ENCODE measurements at places on chromosomes 5 and 9.

DNA sequence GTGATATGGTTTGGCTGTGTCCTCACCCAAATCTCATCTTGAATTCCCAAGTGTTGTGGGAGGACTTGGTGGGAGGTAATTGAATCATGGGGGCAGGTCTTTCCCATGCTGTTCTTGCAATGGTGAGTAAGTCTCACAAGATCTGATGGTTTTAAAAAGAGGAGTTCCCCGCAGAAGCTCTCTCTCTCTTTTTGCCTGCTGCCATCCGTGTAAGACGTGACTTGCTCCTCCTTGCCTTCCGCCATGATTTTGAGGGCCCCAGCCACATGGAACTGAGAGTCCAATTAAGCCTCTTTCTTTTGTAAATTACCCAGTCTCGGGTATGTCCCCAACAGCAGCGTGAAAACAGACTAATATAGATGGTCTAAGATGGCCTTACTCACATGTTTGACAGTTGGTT lies 210.1 kb downstream of the FBXL17 start:
- DNase-seq: no peak

- DNase-seq: no peak
Observed at GRCh38 chr9:127389381-127390247, 7.4 kb upstream of the SLC2A8 start.

DNA sequence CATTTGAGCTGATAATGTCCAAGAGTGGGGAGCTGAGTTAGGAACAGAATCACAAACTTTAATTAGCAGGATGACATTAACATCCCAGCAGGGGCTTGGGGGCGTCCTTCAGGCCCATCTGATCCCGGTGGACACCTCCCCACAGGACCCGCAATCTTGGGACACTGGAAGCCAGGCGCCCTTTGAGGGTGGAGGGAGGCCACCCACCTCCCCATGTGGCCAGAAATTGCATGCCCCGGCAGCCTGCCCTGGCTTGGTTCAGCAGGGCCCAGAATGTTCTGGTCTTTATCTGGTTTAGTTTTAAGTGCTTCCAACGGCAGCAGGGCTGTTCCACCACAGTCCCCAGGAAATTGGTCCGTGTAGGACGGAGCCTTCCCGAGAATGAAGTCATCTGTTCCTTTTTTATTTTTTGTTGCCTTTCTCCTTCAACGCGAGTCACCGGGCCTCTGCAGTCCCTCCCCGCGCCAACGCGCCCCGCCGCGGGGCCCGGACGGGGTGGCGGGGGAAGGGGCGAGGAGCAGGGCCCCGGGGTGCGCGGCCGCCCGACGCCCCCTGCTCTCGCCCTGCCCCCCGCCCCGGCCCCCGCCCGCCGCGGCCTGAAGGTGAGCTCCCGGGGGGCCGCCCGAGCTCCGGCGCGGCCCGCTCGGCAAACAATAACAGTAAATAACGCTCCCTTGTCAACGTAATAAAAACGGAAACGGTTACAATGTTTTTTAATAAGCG lies 207.9 kb downstream of the C9orf50 start:
- DNase-seq: peak; percentile 60

GRCh38 chr5:77599679-77600078 lies 38.8 kb downstream of the OTP start:
- DNase-seq: no peak

DNA sequence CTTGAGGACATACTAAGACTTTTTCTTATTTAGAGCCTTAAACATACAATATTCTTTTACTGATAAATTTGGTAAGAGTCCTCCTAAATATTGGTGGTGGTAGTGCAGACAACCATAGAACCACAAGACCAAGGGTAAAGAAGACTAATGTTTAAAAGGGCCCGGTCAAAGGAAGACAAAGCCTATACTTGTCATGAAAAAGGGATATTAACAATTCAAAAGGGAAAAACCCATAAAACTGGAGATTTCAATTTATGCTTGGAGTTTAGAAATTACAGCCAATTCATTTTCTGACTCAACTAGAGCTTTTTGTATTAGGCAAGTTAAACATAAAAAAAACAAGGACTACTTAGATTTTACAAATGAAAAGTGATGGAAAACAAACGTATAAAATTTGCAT lies 24.4 kb downstream of the FEM1C start:
- no peak for DNase-seq

DNA sequence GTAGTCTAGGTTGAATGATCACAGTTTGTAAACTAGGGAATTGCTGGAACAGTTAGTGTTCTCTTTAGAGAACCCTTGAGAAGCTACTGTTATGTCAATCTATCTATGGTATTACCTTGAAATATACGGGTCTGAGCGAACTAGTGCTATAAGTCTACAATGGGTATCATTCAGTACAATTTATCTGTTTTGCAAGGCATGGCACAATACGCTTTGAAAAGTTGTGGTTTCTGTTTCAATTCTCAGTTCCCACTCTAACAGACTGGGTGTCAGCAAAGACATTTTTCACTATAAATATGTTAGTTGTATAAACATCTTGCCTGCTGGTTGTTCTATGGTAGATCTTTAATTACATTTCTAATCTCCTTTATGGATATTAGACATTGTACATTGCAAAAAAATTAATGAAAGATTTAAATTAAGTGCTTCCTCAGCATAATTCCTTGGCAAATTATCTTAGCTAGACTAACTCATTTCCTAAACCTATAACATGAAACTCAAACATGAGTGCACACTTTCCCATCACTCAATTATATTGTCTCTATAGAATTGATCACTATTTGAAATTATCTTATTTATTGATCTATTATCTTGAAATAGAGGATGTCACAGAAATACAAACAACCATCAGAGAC lies 24.9 kb upstream of the SLCO6A1 start:
- DNase-seq: no peak

DNA sequence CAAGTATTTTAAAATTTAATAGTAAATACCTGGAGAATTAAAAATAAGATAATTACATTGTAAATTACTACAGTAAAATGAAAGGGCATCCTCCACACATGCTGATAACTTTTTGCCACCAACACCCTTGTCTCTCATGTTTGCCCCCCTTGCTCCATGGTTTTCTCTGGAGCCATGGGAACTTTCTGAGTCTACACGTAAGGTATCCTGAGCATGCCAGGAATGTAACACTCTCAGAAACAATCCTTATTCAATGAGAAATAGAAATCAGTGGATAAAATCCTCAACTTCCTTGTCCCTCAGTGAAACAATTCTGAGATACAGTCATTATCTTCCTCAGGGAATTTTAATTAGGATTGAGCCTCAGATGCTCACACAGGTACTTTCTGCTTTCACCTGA lies 108.9 kb downstream of the IZUMO3 start:
- peak; percentile 78 for DNase-seq

- DNase-seq: peak; percentile 37
Observed at GRCh38 chr5:64229163-64229774, 63.6 kb downstream of the RNF180 start.

GRCh38 chr5:118310401-118310800 lies 677.9 kb downstream of the DTWD2 start:
- DNase-seq: no peak

- peak; percentile 30 for DNase-seq
Observed at GRCh38 chr5:80656425-80656824, 1.6 kb upstream of the DHFR start.

DNA sequence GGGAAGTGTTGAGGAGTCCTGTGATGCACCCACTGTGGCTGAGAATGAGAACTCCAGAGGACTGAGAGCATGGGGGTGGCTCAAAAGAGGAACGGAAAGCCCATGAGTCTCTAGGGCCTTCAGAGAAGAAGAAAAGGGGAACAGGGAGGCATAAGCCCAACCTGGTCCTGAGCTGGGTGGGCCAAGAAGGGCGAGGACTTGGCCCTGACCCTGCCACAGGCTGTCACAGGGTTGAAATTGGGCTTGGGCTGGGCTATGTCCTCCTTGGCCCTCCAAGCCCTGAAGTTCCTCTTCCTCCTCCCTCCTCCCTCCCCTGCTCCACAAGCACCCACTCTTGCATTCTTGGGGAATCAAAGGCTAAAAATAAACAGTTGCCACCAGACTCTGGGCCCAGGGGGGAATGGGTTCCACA lies 49.3 kb upstream of the PPARGC1B start:
- no peak for DNase-seq

- DNase-seq: no peak
Observed at GRCh38 chr5:157233515-157233914, 32.4 kb upstream of the CYFIP2 start.

DNA sequence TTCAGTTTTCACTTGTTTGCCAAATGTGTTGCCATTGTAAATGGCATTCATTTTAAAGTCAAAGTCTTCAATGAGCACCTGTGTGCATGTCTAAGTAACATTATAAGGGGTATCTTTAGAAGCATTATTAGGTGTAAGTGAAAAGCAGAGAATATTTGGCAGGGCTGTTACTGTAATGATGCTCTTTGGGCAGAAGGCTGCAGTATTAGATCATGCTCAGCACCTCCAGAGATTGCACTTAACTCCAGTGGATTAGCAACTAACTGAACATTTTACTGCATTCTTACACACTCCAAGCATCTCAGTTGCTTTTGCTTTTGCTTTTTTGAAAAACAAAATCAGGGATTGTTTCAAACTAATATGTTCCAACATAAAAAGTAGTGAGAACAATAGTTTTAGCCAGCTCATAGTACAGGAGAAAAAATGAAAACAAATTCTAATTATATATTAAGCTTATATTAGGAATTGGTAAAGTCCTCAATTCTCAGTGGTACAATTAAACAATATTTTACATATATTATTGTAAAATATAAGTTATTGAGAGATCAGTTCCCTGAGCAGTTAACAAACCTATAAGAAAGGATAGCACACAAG lies 1740.9 kb upstream of the CDH9 start:
- DNase-seq: peak; percentile 35

- peak; percentile 67 for DNase-seq
Observed at GRCh38 chr9:136631038-136632000, 31.4 kb upstream of the EGFL7 start.

DNA sequence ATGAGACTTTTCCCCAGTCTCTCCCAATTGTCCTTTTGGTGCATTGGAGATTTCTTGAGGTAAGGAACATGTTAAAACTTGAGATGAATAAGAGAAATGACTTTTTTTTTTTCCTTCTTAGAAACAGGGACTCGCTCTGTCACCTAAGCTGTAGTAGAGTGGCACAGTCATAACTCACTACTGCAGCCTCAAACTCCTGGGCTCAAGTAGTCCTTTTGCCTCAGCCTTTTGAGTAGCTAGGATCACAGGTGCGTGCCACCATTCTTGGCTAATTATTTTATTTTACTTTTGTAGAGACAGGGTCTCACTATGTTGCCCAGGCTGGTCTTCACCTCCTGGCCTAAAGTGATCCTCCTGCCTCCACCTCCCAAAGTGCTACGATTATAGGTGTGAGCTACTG lies 25.9 kb downstream of the CDC42SE2 start:
- DNase-seq: no peak

DNA sequence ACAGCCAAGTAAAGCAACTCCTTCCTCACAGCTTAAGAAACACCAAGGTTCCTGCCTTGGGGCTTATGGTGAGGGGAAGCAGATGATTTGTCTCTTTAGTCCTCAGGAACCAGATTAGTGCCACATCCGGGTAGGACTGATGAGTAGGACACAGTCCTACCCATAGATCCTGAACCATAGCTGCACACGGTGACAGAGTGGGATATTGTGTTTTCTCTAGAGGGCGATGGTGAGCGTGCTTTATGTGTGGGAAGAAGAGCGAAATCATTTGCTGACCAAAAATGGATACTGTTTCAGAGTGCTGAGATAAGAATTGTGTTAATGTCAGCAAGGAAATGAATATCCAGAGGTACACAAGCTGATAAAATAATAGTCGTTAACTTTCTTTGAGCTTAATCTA lies 209.0 kb upstream of the FBXL7 start:
- DNase-seq: no peak

DNA sequence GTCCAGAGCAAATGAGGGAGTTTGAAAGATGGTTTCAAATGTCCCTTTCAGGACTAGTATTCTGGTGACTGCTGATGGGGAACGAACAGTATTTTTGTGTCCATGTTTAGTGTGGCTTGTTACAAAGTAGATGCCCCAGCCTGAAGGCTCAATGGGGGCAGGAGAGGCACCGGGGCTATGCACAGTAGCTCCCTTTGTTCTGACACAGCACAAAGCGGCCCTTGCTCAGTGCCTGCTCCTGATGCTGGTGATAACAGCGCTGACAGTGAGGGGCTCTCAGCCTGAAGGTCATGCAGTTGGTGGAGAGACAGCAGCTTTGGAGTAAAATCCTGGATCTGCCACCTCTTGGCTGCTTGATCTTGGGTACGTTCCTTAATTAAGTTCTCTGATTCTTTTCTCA lies 188.9 kb downstream of the SLIT3 start:
- no peak for DNase-seq

GRCh38 chr5:35248843-35249780 lies 18.8 kb upstream of the PRLR start:
- no peak for DNase-seq

GRCh38 chr5:98722188-98722587 lies 51.3 kb upstream of the RGMB start:
- DNase-seq: no peak

DNA sequence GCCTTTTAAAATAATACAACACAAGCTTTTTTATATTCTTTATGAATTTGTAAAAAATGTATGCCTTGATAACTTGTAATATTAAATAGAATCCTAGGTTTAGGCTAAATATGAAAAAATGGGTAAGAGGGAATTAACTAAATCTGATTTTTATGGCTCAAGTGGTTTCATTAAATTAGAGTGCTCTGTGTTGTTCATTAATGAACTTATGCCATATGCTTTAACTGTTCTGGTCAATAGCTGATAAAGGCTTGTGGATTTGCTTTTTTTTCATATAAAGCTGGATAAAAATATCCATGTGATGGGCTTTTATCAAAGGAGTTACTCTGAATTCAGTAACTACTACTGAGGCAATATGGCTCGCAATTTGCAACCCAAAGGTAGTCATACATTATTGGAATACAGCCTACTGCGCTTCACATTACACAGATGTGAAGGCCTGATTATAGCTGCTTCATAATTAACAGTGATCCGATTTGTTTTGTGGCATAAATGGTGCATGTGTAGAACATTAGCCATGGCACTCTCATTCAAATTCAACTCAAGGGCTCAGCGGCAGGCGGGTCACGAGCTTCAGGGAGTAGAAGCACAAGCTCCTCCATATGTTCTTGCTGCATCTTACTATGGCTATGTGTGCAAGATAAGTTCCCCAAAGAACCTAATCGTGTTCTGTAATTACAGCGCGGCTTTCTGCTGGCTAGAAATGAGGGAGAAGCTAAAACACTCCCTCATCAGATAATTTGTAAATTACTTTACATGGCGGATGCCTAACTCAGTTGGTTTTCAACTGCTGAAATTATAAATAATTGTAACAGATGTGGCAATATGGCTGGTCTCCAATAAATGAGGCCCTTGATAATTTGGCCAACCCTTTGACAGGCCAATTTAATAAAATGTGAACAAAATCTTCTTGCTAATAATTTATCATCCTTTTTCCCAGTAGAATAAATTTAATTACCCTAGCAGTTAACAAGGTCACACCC lies 188.3 kb downstream of the CNTLN start:
- DNase-seq: no peak

GRCh38 chr9:95870906-95871305 lies 4.6 kb upstream of the ERCC6L2 start:
- DNase-seq: no peak

Data from ACHN (cell line).